ENCODE measurements at places on chromosomes 2 and 18.
A peak's percentile ranks its signal among the peaks of the same experiment; 100 is the strongest.

DNA sequence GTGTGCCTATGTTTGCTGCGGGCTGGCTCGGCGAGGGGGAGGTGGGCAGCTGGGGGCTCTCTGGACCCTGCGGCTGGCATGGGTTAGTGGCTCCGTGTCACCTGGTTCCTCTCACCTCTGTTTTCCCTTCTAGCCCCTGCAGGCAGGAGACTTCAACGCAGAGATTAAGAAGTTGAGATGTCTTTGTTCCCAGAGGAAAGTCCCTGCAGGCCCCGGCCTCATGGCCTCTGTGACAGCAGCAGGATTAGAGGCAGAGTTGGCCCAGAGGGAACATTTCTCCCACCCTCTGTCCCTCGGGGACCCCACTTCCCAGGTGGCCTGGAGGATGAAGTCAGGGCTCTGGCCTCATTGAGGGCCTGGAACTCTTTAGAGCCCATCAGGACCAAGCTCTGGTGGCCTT lies 56.5 kb downstream of the HPCAL1 start:
- DNase-seq = no peak

DNA sequence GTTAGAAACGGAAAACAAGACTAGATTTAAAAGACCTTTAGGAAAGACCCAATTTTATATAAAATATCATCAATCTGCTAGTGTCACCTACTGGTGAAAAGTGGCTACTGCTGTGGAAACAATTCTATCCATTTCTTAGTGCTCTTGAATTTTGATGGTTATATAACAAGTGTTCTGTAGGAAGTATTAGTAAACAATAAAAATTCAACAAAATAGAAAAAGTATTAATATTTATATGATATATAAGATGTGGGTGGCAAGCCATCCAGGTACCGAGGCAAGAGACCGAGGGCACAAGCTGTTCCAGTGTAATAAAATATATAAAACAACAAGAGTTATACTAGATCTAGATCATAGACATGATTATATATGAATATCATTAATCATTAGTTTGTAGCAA lies 6.2 kb upstream of the TMEM87B start:
- DNase-seq = peak; percentile 64

GRCh38 chr2:195338856-195339255 lies 318.2 kb upstream of the SLC39A10 start:
- DNase-seq = no peak

GRCh38 chr2:12168354-12168753 lies 421.9 kb downstream of the LPIN1 start:
- DNase-seq = no peak

DNA sequence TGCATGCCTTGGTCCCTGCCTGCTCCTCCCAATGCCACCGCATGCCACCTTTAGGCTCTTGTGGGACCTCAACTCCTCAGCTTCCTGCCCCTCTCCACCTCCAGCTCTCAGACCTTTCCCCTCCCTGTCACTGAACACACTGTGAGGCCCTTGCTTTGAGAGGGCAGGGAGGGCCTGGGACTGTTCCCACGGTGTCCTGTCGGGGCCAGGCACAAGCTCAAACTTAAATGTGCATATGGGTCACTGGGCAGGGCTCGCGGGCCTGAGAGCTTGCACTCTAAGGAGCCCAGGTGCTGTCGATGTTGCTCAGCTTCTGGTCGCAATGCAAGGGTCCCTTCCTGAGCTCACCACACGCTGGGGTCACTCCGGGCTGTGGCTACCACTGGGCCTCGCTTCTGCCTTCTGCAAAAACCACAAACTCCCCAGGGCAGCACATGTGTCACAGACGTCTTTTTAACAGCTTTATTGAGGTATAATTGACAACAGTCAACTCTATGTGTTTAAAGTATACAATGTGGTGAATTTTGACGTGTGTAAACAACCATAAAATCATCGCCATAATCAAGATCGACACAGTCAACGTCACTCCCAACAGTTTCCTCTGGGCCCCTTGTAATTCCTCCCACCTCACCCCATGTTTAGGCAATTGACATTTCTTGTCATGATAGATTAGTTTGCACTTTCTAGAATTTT lies 11.9 kb upstream of the B3GNT7 start:
- DNase-seq = no peak

DNA sequence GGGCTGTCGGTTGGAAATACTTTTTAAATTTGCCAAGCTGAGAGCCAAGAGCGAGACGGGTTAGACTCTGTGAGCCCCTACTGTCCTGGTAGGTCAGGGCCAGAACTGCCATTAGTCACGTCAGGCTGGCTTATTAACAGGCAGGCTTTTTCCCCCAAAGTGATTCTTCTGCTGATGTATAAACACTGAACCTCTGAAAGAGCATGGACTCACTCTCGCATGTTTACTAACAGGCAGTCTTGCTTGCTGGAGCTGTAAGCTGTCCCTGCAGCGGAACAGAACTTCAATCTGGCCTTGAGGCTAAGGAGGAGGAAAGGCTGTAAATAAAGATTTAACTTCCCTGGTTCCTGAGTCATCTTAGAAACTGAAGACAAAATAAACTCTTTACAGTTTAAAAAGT lies 288.4 kb downstream of the PIEZO2 start:
- DNase-seq = no peak

DNA sequence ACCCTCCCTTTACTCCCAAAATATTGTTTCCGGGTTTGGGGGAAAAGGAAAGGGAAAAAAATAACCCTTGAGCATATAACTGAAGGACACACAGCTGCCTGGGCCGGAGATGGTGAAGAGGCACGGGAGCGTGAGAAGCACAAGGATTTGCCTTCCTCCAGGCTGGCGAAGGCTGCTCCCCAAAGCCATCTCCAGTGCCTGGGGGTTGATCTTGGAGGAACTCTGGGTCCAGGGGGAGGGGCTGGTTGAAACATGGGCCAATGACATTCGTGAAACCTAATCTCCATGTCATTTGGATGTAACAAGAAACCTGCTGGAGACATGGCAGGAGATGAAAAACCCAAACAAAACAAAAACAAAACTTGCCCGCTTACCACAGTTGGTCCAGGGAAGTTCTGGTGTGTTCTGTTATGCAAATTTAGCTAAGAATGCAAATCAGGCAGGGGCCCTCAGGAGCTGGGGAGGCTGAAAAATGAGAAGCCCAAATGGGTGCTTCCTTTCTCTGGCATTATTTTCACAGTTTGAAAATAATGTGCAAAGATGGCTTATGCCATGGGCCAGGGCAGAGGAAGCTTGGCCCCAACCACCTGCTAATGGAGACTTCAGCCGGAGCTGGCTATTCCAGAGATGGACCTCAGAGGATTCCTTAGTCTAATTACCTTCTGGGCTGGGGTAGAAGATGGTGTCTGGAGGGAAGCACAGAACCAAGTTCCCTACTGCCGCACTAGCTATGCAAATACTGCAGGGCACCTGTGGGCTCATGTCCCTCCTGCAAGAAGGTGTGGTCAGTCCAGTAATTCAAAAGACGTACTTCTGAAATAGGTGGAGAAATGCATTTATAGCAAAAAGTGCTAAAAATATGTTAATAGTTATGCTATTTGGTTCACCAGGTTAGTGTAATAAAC lies 180.9 kb downstream of the BCL2 start:
- peak; percentile 93 for DNase-seq

GRCh38 chr18:52826994-52827393 lies 487.0 kb downstream of the DCC start:
- no peak for DNase-seq

- peak; percentile 46 for DNase-seq
These were observed 11.7 kb upstream of the ACYP2 start for GRCh38 chr2:54103454-54104314.

DNA sequence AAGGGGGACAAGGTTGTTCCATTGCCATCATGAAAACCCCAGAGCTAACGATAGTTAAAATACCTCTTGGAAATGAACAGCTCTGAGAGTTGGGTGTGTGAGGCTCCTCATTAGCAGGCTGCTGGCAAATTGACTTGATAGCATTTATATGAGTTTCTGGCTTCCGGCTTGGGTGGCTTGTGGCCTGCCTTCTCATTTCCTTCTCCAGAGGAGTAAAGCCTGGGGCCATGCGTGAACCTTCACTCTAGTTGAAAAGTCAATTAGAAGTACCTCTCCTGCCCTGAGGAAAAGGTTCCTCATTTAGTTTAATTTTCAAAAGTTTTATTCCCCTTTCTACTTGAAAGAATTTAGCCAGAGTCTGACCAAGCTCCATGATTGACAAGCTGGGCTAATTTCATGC lies 67.1 kb downstream of the MGAT5 start:
- DNase-seq = no peak

GRCh38 chr18:79250301-79250981 lies 145.3 kb upstream of the NFATC1 start:
- no peak for DNase-seq

DNA sequence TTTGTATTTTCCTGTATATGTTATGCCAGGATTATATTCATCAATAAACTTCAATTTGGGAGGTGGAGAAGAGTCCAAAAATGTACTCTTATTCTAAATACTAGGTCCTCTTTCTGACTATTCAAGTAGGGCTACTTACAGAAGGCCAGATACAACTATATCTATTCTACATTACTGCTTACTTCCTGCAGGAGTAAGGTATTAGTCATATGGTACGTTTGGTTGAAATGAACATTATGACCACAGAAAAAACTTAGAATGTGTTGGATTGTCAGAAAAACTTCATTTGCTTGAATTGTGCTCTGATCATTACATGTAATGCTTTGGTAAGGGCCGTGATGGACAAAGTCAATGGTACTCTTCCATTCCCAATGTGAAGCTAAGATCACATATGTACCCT lies 35.0 kb downstream of the STAT4 start:
- DNase-seq = peak; percentile 6

GRCh38 chr2:160473468-160474318 lies 19.9 kb downstream of the RBMS1 start:
- DNase-seq = no peak

All from GM12865 (cell line).